T-helper 17 cell (primary cell): ENCODE measurements at places on chromosomes 7 and 10. TPM values are rescaled to one million over a fixed set of nuclear protein-coding genes. Genes with fewer than 3 reads are reported as not detected.

GRCh38 chr10:76459016-76459730 is 1027.7 kb downstream of the LRMDA start:
- no peak for DNase-seq

- DNase-seq: no peak
Measured at GRCh38 chr7:5197811-5198210, 7.8 kb downstream of the WIPI2 start.

DNA sequence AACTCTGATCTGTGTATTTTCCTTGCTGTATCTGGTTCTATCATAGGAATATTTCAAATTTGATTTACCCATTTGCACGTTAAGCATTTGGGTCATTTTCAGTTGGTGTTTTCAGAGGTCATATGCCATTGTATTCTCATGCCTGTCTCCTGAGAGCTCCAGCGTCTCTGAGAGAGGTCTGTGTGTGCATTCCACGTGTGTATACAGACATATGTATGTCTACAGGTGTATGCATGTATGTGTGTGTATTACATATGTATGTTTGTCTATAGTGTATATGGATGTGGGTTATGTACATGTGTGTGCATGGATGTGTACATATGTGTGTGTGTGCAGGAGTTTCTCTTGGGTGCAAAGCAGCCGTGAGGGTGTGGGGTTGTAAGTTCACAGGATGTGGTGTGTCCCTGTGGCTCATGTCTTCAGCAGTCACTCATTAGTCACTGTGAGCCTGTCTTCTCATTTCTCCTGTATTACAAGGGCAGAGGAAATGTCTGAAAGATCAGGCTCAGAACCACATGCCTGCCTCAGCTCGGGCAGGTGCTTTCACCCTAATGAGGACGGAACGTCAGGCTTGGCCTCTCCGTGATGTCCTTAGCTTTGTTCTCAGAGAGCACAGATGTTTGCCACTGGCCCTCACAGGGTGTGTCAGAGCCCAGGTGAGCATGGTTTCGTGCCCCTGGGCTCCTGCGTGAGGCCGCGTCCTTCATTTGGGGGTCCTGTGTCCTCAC is 101.6 kb downstream of the NKX6-2 start:
- no peak for DNase-seq

DNA sequence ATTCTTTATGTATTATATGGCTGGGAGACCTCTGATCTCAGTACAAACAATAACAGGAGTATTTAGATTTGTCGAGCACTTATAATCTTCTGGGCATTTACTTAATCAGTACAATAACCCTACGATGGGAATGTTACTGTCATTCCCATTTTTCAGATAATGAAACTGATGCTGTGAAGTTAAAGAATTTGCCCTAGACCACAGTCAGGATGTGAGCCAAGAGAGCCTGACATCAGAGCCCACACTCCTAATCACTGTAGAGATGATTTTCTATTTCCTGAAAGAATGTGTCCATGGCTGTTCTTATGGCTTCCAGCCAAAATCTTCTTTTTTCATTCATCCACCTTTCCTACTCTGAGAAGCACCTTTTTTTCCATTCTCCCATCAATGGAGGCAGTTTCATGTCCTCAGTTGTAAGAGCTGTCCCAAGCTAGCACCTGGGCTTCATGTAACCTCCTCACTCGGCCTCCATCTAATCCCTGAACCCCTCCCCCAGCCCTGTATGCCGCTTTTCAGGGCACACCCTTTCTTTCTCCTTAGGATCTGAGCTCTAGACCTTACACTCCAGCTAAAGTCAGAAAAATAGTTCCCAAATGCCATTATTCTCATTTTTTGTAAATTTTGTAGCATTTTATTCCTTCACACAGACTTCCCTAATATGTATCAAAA is 12.2 kb upstream of the CAV1 start:
- no peak for DNase-seq

- DNase-seq: no peak
Measured at GRCh38 chr10:130466271-130466997, 330.2 kb downstream of the GLRX3 start.

GRCh38 chr10:129131457-129132132 is 335.4 kb upstream of the MGMT start:
- DNase-seq: no peak

DNA sequence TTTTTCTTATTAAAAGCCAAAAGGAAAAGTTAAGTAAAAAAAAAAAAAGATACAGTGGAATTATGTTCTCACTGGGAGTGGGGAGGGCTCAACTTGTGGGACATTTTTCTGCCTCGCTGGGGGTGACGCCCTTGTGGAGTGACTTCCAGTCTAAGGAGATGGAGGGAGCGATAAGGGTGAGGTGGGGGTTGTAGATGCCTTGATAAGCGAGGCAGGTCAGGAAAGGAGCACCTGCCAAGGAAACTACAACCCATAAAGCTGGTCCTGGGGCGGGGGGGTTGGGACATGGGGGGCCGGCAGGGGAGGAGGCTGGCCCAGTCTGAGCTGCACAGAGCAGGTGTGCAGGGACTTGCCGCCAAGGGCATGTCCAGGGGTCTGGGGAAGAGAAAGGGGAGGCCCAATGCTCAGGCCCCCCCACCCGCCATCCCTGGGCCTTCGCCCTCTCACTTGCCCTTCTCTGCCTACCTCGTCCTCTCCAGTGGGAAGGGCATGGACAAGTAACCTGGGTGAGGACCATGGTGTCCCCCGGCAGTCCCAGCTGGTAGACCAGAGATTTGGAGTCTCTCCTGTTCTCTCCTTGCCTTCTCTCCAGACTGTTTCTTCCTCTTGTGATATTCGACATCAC is 2.5 kb upstream of the TRPV5 start:
- no peak for DNase-seq

GRCh38 chr7:80127412-80128160 is 7.0 kb upstream of the GNAI1 start:
- no peak for DNase-seq

Gene KLF14
- not detected for total RNA-seq

DNA sequence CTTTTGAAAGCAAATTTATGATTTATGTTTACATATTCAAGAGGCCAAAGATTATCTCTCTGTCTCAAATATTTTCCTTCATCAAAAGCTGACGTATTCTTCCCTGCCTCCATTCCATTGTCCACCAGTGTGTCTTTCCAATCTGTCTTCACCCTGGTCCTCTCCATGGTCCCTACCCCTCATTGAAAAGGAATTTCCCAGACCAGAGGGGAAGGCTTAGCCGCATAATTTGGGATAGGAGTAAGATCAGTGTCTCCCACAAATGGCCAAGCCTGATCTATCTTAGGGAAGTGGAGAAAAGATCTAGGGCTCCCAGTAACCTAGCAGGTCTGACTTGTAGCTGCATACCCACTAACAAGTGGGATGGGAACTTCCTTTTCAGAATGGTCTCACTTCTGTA is 46.3 kb upstream of the ZNF800 start:
- no peak for DNase-seq
